ENCODE measurements at places on chromosomes 12 and 14.

DNA sequence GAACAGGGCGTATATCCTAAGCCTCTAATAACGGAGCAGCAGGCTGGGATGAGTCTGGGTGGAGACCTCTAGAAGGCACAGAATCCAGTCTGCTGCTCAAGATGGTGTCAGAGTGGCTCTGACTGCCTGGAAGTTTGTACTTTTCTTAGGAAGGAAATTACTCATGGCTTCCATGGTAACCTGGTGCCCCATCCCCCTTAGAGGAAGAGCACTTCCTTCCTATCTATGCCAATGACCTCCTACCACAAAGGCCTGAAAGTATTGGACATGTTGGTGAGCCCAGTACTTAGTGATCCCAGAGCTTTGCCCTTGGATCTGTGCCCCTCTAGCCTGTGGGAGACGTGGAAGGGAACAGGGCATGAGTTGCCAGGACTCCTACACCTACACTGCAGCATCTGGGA, 1.5 kb downstream of the BATF start:
- no peak for DNase-seq

- DNase-seq: no peak
Observed at GRCh38 chr12:60421741-60422140, 825.9 kb downstream of the SLC16A7 start.

- no peak for DNase-seq
Observed at GRCh38 chr14:71400871-71401321, 493.6 kb downstream of the PCNX1 start.

DNA sequence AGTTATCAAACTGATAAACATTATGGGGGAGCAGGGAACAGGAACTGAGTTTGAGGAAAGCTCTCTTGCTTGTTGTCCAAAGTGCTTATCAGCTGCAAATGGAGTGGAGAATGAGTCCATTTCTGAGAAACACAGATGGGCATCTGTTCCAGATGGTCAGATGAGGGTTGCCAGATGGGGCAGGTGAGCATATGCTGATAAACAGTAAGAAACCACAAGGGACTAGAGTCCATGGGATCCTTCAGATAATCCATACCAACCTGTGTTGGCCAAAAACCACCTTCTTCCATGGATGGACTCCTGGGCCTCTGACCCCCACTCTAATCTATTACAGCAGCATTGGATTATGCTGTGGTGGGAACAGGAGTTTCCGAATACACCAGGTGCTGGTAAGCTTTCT, 38.3 kb downstream of the GNS start:
- DNase-seq: no peak

- DNase-seq: no peak
Observed at GRCh38 chr14:39138440-39138839, 24.3 kb downstream of the GEMIN2 start.

DNA sequence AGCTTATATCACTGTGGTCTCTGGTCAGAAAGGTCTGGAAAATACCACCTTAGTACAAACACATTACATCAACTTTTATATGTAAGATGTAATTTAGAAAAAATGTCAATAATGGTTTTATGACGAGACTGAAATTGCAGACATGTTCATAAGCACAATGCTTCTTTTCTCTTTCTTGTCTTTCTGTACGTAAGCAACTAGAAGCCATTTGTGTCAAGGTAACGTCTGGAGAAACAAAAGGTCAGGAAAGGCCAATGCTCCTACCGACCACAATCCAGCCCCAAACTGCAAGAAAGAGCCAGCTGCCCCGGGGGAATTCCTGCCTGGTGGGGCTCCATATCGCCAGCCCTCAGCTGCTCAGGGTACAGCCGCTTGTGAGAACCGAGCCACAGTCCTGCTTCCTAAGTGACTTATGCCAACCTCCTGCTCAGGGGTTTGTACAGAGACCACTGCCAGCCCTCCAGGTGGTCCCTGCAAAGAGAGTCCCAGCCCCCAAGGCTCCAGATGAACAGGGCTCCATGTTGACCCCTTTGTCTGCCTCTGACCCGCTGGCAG, 6.3 kb downstream of the ZNF839 start:
- no peak for DNase-seq

GRCh38 chr14:34569750-34570149, 30.2 kb upstream of the EAPP start:
- no peak for DNase-seq

DNA sequence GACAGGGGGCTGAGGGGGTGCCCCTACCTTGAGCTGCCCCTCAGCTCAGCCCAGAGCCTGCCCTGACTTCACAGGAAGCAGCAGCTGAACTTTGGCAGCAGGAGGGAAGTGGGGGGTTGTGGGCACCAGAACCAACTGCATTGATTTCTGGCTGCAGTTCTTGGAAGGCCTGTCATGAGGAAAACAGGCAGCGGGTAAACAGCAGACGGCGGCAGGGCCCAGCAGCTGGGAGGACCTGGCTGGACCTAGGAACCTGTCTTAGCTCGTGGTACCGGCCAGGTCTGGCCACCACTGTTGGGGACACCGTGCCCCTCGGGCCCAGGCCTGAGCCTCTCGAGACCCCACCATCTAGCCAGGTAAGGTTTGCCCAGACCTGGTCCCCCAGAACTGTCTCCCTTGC, 154.2 kb upstream of the MYL2 start:
- DNase-seq: no peak

DNA sequence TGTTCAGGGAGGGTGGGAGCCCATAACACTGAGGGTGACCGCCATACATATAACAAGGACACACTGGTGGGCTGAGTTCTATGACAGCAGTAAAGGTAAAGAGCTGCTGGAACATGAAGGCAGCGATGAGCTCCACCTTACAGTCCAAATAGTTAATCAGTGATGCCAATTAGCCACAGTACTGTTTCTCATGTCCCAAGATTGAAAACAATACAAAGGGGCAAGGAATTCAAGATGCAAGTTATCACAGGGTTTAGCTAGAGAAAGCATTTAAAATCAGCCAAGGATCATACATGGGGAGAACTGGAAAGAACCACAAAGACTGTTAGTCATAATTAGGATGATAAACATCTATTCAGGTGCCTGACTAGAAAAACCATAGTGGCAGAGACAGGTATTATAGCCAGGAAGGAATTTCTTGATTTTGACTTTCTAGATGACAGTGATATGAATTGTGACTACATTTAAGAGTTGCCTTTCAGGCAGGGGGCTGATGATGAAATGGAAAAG, 221.2 kb downstream of the SLC2A13 start:
- DNase-seq: no peak

- DNase-seq: no peak
Observed at GRCh38 chr12:6321905-6322304, 11.4 kb downstream of the PLEKHG6 start.

DNA sequence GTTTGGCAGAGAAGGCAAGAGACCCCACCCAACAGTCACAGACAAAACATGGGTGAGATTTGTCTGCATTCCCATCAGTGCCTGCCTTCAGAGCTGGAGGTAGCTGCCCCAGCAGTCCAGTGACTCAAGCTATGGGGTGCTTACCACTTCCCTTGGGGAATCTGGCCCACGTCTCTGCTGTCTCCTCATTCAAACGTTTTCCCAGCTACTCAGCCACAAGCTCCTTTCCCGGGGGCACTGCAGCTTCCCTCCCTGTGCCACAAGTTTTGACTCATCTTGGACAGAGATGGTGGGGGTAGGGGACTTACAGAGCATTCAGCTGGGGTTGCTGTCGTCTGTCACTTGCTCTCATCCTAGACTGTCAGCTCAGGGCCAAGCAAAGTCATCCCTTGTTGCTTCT, 66.6 kb downstream of the FBXL14 start:
- DNase-seq: no peak

DNA sequence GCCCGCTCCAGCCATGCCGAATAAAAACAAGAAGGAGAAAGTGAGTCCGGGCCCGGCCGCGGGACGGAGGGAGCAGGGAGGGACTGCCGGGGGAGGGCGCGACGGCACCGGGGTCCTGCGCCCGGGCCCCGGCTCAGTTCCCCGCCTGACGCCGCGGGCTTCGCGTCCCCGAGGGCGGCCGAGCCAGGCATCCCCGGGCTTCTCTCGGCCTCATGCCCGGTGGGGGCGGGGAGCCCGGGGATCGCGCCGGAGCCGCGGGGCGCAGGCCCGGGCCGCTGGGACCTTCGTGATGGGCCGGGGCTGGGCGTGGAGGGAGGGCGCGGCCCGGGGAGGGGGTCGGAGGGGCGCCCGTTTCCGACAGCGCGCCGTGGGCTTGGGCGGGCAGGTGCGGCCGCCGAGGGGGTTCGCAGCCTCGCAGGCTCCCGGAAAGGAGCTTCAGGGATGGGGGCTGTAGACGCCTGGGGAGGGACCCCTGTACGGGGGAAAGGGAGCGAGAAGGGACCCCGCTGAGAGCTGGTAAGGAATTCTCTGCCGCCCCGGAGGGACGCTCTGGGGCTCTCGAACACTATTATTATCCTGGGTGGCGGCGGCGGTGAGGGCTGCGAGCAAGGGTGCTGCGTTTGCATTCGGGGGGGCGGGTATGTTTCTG, 496 bp downstream of the PPP2R5C start:
- DNase-seq: no peak

Measured in WTC11 (cell line).